ENCODE measurements at places on chromosomes 4 and X. TPM values are rescaled to one million over a fixed set of nuclear protein-coding genes. Genes with fewer than 3 reads are reported as not detected.

DNA sequence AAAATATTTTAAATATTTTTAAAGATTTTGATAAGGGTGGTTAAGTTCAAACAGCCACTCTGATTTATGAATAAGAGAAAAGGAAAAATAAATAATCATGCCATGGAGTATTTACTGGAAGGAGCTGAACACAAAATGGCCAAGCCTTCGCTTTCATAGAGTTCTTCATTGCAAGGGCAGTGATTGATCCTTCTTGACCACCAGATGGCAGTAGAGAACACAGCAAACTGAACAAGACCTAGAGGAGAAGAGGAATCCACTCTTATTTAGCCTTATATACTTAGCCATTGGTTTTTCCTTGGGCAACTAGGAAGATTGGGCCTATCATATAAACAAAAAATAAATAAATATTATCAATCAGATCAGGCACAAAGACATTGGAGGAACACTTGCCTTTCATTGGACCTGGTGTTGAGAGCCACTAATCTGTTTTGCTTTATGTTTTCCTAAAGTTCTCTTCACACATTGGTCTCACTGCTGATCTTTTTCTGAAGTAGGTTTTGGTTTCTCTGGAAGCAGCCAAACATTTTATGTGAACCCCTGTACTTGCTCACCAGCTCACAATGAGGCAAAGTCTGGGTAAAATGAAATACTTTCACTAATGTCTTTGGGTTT lies 58.1 kb upstream of the PARM1 start:
- H3K27ac ChIP-seq, result no peak overlapping the region
- H3K4me3 ChIP-seq, result no peak overlapping the region
- no peaks in the 10 kb centered on the region for H3K4me1 ChIP-seq
- peak; percentile 43 for DNase-seq
- no peaks in the 10 kb centered on the region for H3K27me3 ChIP-seq

- no peaks in the 10 kb centered on the region for H3K36me3 ChIP-seq
- no peaks in the 10 kb centered on the region for H3K27me3 ChIP-seq
- H3K4me3 ChIP-seq, result no peak overlapping the region
- H3K27ac ChIP-seq, result no peak overlapping the region
- peak; percentile 1 for DNase-seq
Observed at GRCh38 chrX:9091258-9091657, 57.3 kb upstream of the FAM9B start.

- H3K27me3 ChIP-seq, result no peaks in the 10 kb centered on the region
- no peak for DNase-seq
- H3K36me3 ChIP-seq, result no peaks in the 10 kb centered on the region
- no peak overlapping the region for H3K27ac ChIP-seq
- no peaks in the 10 kb centered on the region for H3K4me1 ChIP-seq
- no peak overlapping the region for H3K4me3 ChIP-seq
Observed at GRCh38 chr4:166043801-166044200, 170.8 kb downstream of the TLL1 start.

DNA sequence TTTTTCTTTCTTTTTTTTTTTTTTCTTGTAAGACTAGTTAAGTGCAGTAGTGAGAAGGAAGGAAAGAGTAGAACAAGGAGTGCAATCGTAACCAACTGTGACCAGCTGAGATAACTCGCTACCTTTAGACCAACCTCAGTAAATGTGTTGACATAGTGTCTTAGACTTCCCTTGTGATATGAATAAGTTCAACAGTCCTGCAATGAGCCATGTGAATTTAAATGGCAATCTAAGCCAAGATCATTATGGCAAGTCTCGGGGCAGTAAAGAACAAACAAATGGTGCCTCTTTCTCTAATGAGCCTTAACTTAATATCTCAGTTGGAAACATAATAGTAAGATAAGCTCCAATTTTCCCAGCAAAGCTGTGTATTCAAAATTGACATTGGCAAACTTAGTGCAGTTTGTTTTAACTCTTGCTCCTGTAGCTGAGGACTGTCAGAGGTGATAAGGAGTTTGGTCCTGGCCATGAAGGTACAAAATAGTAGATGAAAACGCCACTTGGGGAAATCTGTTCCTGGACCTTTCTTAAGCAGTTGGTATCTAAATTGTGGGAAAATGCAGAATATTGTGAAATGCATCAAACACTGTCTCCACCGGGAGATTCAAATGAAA lies 13.8 kb upstream of the RELL1 start:
- H3K4me3 ChIP-seq, result no peak overlapping the region
- peaks cover 15% of the 10 kb centered on the region for H3K4me1 ChIP-seq
- no peak overlapping the region for H3K27ac ChIP-seq
- H3K27me3 ChIP-seq, result no peaks in the 10 kb centered on the region

DNA sequence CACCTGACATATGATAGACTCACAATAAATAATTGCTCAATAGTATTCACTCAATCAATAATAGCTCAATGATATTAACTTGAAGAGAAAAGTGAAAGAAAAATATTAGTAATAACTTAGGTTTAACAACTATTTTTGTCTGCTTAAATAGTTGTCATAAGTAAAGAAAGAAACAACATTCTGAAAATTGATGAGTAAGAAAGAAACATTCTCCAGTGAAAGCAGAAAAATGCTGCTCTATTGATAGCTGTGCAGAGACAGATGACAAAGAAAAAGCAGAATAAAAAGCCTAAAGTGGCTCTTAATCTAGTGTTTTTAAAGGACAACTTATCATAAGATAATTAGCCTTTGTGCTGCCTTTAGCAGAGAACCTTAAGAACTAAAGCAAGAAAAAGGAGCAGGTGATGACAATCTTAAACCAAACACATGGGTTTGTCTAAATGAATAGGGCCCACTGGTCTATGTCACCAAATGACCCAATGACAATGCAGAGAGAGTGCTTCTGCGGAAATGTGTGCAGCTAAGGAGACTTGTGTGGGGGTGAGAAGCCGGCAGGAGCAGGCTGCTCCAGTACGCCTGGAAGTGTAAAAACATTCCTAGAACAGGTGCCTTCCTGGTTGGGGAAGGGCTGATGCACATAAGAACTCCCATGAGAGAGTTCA lies 13.2 kb downstream of the HS3ST1 start:
- no peak for DNase-seq
- no peaks in the 10 kb centered on the region for H3K27me3 ChIP-seq
- H3K27ac ChIP-seq, result no peak overlapping the region
- no peak overlapping the region for H3K4me3 ChIP-seq
- no peaks in the 10 kb centered on the region for H3K36me3 ChIP-seq

- H3K4me3 ChIP-seq, result no peak overlapping the region
- no peak overlapping the region for H3K27ac ChIP-seq
- no peaks in the 10 kb centered on the region for H3K36me3 ChIP-seq
- no peak for DNase-seq
Observed at GRCh38 chr4:108210989-108211835, 42.5 kb upstream of the LEF1 start.

DNA sequence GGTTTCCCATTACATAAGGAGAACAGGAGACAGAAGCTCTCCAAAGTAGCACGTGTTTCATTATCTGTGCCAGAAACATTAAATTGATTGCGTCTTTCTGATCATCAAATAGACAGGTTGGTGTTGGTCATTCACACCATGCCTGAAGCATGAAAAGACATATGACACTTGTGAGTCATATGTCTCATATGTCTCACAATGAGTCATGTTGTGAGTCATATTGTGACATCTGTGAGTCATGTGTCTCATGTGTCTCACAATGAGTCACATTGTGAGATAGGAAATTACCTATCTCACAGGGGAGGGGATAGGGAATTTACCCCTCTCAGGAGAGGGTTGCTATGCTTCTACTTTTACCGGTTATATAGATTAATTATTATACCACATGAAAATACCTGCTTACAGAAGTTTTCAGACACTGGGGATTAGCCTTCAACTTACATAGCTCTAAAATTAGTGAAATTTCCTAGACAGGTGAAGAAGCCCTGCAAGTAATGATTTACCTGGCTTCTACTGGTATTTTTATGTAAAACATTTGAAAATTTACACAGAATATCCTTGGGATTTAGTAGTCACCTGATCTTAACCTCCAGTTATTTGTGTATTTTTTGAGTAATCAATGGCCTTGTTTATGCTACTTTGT lies 80.8 kb downstream of the NPFFR2 start:
- no peak overlapping the region for H3K27ac ChIP-seq
- no peak for DNase-seq
- H3K4me3 ChIP-seq, result no peak overlapping the region
- no peaks in the 10 kb centered on the region for H3K27me3 ChIP-seq

DNA sequence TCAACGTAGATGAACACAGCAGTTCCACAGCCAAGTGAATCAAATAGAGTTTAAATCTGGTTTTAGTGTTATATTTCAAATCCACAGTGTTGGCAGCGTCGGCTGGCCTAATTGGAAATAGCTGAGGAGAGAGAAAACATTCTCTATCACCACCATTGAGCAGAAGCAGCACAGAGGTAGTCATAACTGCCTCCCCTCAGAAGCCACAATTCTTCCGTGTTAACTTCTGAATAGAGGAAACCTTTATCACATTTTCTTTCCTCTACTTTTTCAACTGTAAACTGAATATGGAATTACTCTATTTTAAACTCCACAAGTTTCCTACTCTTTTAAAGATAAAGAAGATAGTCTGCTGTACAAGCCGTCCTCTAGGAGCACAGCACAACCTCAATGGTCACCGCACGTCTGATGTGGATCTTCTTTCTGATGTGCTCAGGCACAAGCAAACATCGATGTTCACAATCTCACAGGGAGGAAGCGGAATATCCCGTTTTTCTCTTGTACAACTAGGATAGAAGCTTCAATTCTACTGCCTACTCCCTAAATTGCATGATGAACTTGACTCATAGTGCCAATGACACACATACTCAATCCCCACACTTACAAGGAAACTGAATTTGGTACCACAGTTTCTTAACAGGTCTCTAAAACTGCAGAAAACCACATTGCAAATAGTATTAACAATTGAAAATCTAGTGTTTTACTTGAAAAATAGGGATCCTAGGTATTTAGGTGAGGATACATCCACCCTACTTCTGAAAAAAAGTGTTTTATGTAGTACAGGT lies 217.8 kb upstream of the ETNPPL start:
- no peaks in the 10 kb centered on the region for H3K27me3 ChIP-seq
- no peak for DNase-seq
- H3K4me3 ChIP-seq, result no peak overlapping the region
- no peak overlapping the region for H3K27ac ChIP-seq

- peaks cover 5% of the 10 kb centered on the region for H3K4me1 ChIP-seq
- no peak overlapping the region for H3K27ac ChIP-seq
- DNase-seq, result no peak
- H3K4me3 ChIP-seq, result no peak overlapping the region
- no peaks in the 10 kb centered on the region for H3K36me3 ChIP-seq
- no peaks in the 10 kb centered on the region for H3K27me3 ChIP-seq
Observed at GRCh38 chr4:156762851-156763250, 208.7 kb downstream of the PDGFC start.

- no peak overlapping the region for H3K4me3 ChIP-seq
- DNase-seq, result no peak
- H3K27me3 ChIP-seq, result no peaks in the 10 kb centered on the region
- no peak overlapping the region for H3K27ac ChIP-seq
Observed at GRCh38 chr4:89820010-89820409, 17.0 kb downstream of the SNCA start.

DNA sequence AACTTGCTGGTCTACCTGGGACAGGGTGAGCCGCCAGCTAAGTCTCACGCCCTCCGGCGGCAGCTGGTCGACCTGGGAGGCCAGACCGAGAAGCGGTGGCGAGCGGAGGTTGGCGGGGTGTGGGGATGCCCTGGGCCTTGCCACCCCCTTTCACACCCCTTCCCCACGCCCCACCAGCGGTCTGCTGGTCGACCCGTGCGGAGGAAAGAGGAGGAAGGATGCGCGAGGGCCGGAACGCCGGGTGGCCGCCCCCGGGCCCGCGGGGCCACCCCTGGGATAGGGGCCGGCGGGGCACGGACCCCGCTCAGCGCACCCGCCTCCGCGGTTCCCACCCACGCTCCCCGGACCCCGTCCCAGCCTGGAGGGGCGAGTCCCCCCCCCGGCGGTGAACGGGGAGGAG lies 28.3 kb upstream of the DCAF12L1 start:
- DNase-seq, result no peak
- no peak overlapping the region for H3K4me3 ChIP-seq

- H3K4me3 ChIP-seq, result no peak overlapping the region
- no peak for DNase-seq
- H3K27me3 ChIP-seq, result no peaks in the 10 kb centered on the region
- H3K4me1 ChIP-seq, result no peaks in the 10 kb centered on the region
- no peaks in the 10 kb centered on the region for H3K36me3 ChIP-seq
Observed at GRCh38 chr4:20447103-20447502, 195.4 kb downstream of the SLIT2 start.

GRCh38 chr4:169248645-169249044 lies 22.1 kb downstream of the SH3RF1 start:
- no peak overlapping the region for H3K27ac ChIP-seq
- H3K4me3 ChIP-seq, result no peak overlapping the region
- no peak for DNase-seq

DNA sequence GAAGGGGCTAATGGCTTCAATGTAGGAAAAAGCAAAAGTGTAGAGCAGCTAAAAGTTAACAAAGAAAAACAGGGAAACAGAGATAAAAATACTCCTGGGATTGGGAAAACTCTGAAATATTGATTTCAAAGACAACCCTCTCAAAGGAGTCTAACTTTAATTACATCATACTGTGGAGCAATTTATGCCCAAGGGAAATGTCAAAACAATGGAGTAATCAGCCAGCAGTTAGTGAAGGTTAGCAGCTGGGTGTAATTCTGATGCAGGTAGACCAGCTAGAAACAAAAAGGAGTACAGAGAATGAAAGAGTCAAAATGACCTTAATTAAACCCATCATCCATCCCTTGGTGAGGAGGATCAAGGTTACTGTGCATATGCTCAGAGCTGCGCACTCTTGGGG lies 169.0 kb downstream of the ADAM29 start:
- H3K27me3 ChIP-seq, result no peaks in the 10 kb centered on the region
- no peak for DNase-seq
- H3K4me3 ChIP-seq, result no peak overlapping the region
- H3K4me1 ChIP-seq, result no peaks in the 10 kb centered on the region
- H3K27ac ChIP-seq, result no peak overlapping the region

DNA sequence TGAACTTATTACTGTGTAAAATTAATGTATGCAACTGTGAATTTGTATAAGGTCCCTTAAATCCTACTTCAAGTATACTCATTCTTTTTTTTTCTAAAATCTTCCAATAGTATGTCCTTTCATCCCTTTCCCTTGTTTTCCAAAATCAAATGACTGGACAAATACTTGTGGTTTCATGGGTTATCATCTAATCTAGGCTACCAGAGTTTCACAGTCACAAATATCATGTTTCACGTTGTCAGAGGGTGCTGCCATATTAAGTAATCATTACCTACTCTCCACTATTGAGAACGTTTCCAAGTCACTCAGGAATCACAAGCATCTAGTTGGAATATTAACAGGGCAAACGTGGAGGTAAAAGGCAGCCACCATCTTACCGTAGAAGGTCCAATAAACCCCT lies 1235.0 kb upstream of the TENM3 start:
- H3K4me3 ChIP-seq, result no peak overlapping the region
- H3K4me1 ChIP-seq, result no peaks in the 10 kb centered on the region
- no peak for DNase-seq
- no peaks in the 10 kb centered on the region for H3K27me3 ChIP-seq

- no peak overlapping the region for H3K4me3 ChIP-seq
- no peaks in the 10 kb centered on the region for H3K27me3 ChIP-seq
- H3K4me1 ChIP-seq, result no peaks in the 10 kb centered on the region
- H3K36me3 ChIP-seq, result no peaks in the 10 kb centered on the region
- H3K27ac ChIP-seq, result no peak overlapping the region
- no peak for DNase-seq
Observed at GRCh38 chr4:101421386-101421785, 74.1 kb upstream of the PPP3CA start.

Gene PAGE2B
- not detected for total RNA-seq

Gene GDI1
- 83.4 TPM for total RNA-seq

Gene TECRL
- total RNA-seq, result not detected

Gene CLIC2
- 5.4 TPM for total RNA-seq

Gene SEL1L3
- 64.1 TPM for total RNA-seq

Gene WDR17
- total RNA-seq, result 6.3 TPM

Gene OSTC
- total RNA-seq, result 35.6 TPM

Measured in body of pancreas (tissue), 4 donors.